Caudate nucleus (tissue), 63 donors: ENCODE measurements at places on chromosomes 11 and 22.

- no peak for DNase-seq
These were observed 33.4 kb downstream of the PPARA start for GRCh38 chr22:46183733-46184132.

GRCh38 chr22:43481568-43482317 is 69.9 kb downstream of the MPPED1 start:
- DNase-seq = no peak

DNA sequence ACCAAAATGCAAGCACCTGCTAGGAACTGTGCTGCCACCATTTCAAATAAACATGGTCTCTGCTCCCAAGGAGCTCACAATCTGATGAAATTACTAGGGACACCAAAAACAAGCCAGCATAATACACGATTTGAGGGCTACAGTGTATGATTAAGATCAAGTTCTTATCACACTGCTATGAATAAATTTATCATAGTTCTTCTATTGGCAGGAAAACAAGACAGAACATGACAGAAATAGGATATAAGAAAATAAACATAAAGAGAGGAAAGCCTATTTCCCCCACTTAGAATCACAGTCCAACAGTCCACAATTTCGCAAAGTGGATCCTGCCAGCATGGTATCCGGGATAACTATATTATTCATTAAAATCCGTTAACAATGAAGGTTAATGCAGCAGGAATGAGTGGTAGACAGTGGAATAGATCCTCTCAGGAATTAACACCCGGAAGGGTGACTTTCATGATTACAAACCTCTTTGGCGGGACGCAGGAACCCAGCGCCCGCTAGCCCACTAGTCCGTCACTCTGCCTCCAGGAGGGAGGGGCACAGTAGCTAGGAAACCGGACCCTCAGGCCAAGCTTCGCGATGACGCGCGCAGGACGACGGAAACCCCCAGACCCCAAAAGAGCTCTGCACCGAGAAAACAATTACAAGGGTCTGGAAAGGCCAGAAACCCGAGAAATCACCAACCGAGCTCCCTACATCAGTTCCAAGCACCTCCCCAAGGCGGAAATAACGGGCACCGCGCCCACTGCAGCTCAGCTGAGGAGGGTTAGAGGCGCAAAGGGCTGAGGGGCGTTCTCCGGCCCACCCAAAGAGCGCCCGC is 607 bp downstream of the CCDC82 start:
- DNase-seq = no peak

DNA sequence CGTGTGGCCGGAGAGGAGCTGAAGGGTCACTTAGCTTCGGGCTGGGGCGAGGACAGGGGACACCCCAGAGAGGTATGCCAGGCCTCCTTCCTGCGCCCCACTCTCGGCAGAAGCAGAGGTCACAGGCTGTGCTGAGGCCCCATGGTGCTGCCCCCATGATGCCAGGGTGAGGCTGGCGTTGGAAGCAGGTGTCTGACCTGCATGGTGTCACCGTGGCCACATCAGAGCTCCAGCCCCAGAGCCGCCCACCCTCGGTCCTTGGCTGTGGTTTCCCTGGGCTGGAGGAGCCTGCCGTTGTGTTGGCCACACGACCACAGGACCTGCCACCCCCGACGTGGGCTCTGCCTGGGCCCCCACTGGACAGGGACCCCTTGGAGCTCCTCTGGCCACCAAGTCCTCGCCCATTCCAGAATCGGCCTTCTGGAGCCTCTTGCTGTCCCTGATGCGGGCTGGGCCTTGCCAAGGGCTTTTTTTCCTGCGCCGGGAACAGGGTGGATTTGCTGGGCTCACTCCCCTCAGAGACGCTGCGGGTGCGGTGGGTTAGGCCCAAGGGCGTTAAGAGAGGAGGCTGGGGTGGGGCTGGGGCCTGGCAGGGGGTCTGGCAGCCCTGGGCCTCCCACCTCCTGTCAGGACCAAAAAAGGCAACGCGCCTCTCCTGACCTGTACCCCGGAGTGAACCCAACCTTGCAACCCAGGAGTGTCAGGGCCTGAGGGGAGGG is 8.2 kb upstream of the TSSC4 start:
- no peak for DNase-seq

GRCh38 chr22:20141186-20142077 is 9.4 kb downstream of the CCDC188 start:
- no peak for DNase-seq

DNA sequence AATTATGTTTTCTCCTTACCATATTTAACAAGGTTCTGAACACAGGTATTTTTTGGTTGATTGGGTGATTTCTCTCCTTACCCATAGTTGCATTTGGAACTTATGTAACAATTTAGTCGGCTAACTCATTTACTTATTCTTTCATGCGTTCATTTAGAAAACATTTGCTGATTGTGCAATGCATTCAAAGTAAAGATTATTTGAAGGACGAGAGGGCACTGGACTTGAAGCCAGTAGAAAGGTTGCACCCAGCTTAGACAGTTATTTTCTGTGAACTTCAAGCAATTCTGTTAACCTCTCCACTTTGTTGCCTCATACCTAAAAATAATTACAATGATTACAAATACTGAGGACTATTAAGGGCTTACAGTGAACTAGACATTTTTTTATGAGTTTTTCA is 769.6 kb downstream of the LRRC4C start:
- DNase-seq = no peak

DNA sequence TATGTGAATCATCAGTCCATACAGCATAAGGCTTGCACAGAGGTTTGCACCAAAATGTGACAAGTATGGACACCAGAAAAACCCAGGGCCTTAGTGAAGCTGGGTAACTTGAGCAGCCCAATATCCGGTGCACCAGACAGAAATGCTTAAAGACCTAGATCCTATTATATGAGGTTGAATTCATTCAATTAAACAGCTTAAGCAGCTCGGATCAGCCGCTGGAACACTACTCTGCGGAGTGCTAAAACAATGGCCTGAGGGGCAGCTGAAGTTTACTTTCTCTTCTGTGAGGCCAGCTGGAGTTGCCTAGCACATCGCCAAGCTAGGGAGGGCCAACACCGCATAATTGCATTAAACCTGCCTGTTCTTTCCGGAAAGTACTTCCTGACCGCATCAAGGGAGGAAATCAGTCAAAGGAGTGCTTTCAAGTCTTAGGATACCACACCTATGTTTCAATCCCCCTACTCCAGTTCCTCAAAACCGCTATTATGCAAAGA is 17.0 kb upstream of the FAM181B start:
- DNase-seq = no peak

- no peak for DNase-seq
These were observed 60.4 kb downstream of the BMAL1 start for GRCh38 chr11:13338019-13338426.

- peak; percentile 83 for DNase-seq
These were observed 87.4 kb upstream of the ARHGAP32 start for GRCh38 chr11:129279326-129280026.

DNA sequence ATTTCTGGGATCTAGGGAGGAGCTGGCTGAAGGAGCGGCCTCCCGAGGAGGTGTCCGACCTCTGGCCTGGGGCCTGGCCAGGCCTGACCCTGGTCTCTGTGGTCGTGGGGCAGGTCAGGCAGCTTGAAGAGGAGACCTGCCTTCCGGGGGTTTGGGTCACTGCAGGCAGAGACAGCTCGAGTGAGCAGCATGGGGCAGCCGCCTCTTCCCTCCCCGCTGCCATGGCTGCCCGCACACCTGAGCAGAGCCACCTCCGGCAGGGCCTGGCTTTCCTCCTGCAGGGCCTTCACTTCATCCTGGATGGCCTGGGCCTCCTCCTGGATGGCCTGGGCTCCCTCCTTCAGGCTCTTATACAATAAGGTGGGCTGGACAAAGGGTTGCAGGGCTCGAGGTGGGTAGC is 8.0 kb upstream of the NAALADL1 start:
- DNase-seq = no peak

GRCh38 chr11:119166368-119167076 is 2.0 kb upstream of the NLRX1 start:
- no peak for DNase-seq

- DNase-seq = no peak
These were observed 12.4 kb downstream of the CRELD2 start for GRCh38 chr22:49930596-49931412.

GRCh38 chr22:47083379-47083986 is 321.0 kb downstream of the TBC1D22A start:
- no peak for DNase-seq

- DNase-seq = no peak
These were observed 22.4 kb downstream of the MMP10 start for GRCh38 chr11:102757823-102758549.

DNA sequence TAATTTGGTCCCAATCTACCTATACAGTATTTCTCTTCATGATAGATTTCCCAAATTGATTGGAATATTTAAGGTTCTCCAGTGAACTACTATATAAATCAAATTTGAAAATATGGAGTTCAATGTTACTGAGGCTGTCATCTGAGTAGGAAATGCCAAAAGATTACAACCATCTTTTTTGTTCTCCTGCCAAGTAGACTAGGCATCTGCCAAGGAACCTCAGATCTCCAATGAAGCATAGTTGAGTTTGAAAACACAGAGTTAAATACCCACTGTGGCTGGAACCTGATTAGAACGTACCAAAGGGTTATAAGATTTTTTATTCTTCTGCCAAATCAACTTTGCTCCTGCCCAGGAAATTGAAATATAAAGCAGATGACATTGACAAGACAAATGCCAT is 330.9 kb downstream of the CNTN5 start:
- no peak for DNase-seq

DNA sequence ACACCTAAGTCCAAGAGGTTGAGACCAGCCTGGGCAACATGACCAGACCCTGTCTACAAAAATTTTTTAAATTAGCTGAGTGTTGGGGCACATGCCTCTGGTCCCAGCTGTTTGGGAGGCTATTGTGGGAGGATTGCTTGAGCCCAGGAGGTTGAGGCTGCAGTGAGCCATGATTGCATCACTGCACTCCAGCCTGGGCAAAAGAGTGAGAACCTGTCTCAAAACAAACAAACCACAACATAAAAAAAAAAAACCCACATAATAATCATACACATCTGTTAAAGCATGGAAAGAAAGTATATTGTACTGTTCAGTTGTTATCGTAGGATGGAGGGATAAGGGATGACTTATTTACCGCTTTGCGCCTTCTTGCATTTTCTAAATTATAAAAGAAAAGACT is 35.9 kb upstream of the GRK2 start:
- no peak for DNase-seq

DNA sequence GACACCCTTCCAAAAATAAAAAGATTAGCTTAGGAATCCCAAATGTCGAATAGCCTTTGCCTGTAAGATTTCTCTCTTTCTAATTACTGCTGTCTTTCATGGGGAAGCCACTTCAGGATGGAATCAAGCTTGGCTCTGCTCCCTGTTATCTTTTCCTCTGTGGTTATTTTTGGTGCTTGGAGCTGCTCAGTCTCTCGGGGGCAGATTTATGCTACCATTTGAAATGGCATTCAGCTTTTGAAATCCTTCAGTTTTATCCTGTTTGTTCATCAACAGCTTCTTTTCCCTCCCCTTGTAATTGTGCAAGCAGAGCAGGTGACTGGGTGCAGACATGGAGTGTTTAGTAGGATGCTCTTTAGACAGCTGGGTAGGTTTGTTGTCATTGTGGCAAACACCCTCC is 111.0 kb downstream of the DBX1 start:
- DNase-seq = no peak

DNA sequence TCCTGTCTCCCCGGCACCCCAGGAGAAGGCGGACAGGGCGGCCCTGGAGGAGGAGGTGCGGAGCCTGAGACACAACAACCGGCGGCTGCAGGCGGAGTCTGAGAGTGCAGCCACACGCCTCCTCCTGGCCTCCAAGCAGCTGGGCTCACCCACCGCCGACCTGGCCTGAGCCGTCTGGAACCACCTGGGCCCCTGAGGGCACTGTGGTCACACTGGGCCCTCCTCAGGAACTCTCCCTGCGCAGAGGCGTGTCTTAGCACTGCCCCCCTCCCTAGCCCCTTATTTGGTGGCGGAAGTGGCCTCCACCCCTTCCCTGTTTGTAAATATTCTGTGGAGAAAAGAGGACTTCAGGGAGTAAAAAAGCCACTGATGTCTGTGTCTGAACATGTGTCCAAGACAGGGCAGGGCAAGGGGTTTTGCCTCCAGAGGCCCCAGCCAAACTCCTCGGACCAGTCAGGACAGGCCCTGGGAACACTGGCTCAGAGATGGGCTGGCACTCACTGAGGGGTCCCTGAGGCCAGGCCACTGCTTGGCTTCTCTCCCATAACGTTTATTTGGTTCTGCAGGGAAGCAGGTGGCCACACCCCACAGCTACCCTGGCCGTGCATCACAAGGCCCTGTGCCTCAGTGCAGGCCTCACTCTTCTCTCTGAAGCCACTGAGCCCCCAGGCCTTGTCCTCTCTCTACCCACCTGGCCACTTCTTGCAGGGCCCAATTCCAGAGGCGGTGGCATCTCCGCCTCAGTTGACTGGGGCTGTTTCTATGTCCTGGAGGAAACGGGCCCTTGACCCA is 12.0 kb downstream of the RELA start:
- DNase-seq = no peak

GRCh38 chr11:85062659-85063058 is 564.5 kb downstream of the DLG2 start:
- no peak for DNase-seq

DNA sequence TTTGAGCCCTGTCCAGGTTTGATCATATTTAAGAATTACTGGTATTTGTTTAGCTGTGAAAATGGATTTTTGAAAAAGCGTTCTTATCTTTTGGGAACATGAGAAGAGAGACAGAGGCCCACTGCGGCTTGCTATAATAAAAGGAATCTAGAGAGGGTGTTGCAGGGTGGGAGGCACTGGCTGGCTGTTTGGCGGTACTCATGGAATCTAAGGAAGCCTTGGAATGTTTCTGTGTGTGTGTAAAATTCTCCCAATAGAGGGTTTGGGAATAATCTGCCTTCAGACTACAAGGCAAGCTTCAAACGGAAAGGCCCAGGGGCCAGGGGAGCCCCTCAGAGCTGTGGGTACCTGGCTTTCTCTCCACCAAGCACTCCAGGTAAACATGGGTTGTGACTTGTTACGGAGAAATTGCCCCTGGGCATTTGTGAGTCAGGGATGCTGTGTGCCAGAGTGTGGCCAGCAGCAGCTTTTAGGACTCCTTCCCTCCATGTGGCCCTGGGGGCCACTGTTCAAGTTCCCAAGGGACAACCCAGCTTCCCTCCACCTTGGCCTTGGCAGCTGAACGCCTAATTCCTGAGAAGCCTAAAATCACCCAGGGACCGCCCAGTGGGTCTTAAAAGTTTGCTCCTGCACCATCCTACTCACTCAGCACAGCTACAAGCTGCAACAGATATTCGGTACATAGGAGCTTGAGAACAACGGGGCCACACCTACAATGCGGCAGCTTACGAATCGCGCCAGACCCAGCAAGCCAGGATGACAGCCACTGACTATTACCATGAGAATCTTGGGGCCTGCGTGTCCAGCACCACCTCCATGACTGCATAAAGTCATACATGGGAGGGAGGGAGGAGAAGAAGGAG is 14.1 kb upstream of the SYT8 start:
- no peak for DNase-seq
